ENCODE measurements at places on chromosomes 6 and 20. TPM values are rescaled to one million over a fixed set of nuclear protein-coding genes. Genes with fewer than 3 reads are reported as not detected.

DNA sequence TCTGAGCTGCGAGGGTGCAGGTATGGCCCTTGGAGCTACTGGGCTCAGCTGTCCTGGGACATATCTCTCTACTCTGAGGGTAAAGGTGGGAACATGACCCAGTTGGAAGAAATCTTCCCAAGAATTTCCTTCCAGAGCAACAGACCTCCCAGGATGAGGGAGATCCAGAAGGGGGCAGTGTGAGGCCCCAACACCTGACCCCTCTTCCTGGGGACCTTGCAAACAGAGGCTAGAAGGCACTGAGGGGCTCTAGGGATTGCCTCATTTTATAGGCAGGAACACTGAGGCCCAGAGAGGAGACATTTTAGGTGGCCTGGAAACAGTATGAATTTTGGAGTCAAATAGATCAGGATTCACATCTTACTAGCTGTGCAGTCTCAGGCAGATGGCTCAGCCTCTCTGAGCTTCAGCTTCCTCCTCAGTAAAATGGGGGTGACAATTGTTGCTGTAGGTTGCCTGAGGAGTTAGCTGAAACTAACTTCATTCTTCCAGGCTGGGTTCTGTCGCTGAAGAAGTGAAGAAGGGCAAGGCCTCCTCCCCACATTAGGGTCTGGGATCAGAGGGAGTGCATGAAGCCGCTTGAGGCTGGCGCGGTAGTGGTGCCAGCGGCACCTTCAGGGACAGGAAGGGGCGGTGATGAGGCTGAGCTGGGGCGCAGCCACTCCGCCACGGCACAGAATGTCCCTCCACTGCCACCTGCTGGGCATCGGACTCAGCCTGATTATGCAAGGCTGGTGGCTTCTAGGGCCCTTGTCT lies 11.4 kb downstream of the KCNK17 start:
- DNase-seq: peak; percentile 95

- no peak for DNase-seq
Measured at GRCh38 chr20:49110767-49111694, 64.9 kb downstream of the CSE1L start.

The BMP7 gene
- not detected for total RNA-seq

The PPIL4 gene
- 25.8 TPM for total RNA-seq

The FNDC11 gene
- 0.10 TPM for total RNA-seq

- no peak for DNase-seq
Measured at GRCh38 chr20:53827292-53828087, 233.9 kb upstream of the ZNF217 start.

DNA sequence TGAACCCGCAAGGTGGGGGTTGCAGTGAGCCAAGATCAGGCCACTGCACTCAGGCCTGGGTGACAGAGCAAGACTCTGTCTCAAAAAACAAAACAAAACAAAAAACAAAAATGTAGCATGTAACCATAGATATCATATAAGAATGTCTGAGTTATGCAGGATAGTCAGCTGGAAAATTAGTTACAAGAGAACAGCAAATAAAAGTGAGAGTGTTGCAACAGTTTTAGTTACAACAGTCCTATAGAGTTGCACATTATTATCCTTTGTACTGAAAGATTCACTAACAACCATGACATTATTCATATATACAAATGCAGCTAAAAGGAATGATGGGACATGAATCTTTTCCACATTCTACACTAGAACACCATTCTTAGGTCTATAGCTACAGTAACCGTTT lies 16.4 kb downstream of the RNF24 start:
- no peak for DNase-seq

DNA sequence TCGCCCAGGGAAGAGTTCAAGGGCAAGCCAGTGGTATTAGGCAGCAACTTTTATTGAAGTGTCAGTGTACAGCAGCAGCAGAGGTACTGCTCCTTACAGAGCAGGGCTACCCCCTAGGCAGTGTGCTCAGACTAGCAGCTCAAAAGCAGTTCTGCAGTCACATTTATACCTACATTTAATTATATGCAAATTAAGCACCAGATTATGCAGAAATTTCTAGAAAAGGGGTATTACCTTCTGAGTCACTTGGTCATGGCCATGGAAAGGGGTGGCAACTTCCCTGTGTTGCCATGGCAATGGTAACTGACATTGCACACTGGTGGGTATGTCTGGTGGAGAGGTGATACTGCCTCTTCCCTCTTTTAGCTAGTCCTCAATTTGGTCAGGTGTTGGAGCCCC lies 2.1 kb upstream of the ZKSCAN4 start:
- DNase-seq: peak; percentile 42

The TCP11 gene
- total RNA-seq: not detected

DNA sequence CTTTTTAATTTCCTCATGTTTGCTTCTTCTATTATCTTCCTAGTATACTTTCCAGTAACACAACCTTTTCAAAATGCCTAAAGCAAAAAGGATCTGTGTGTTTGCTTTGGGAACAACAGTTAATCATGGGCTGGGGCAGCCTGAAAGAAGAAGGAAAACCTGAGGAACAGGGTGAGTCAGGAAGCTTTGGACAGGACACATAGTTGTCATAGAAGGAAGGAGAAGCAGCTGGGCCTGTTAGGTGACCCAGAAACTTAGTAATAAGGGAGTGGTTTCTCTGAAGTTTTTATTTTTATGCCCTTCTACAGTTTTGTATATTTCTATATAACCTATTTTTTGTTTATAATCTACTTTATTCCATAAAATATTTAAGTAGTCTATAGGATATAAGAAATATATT lies 61.4 kb downstream of the CD24 start:
- no peak for DNase-seq

The MRAP2 gene
- not detected for total RNA-seq

GRCh38 chr6:38453861-38454260 lies 185.9 kb downstream of the BTBD9 start:
- no peak for DNase-seq

- no peak for DNase-seq
Measured at GRCh38 chr20:33940666-33941065, 53.0 kb upstream of the RALY start.

GRCh38 chr6:109595998-109596397 lies 95.0 kb downstream of the AK9 start:
- peak; percentile 22 for DNase-seq
